ENCODE measurements at places on chromosomes 2 and 18.

DNA sequence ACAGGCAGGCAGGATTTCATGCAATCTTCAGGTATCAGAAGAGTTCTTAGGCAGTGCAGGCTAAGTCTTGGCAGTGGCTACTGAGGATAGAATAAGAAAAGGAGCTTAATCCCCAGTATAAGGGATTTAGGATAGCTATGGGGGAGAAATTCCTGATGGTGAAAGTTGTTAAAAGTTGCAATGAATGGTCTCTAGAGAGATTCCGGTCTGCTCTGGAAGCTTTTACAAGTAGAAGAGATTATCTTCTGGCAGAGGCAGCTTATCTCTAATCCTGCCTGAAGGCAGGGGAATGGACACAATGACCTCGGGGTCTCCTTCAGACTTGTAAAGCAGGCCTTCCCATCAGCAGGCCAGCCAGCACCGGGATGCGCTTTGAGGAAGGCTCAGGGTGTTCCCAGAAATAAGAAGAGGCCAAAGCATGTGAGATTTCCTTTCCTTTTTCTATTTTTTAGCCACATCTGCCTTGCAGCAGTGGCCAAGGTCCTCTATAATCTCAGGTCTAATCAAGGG, 253.9 kb upstream of the KLHL29 start:
- DNase-seq, result no peak

DNA sequence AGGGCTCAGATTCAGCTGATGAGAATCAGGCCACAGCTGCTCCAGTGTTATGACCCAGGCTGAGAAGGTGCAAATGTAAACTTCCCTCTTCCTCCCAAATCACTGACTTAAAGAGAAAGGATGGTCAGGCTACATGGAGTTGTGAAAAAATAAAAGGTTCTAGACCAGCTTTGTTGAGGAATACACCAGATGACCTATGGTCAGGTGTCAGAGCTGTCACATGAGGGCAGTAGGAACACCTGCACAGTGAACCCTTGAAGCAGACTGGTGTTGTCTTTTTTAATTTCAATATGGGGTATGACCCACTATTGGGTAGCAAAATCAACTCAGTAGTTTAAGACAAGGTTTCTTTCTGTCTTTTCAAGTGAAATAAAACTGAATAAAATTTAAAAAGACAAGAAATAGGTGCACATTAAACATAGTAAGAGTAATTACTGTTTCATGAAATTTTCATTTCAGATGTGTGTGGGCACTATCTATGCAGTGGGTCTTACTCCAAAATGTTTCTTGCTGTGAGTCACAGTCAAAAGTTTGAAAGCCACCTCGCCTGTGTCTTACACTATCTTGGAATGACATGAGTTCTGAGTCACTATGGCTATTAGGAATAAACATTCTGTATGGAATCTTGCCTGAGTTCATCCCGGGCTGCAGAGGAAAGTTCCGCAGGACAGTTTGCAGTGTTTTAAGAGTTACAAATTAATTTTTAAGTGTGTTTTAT, 83.6 kb downstream of the ACVR1 start:
- no peak for DNase-seq

DNA sequence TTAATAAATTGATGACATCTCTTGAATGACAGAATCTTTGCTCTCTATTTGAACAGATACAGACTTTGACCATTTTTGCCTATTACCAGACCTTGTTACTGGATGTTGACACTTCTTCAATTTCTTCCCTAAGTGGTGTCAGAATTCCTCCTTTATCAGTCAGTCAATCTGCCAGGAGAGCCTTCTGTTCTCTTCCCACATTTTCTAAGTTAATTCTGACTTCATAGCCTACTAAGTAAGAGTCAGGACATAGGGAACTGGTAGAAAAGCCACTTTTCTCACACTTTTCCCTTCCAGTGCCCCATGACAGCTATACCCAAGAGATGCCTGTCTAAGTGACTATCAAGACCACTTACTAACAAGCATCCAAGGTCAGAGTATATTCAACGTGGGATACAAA, 1187.5 kb upstream of the NXPH2 start:
- no peak for DNase-seq

- no peak for DNase-seq
These were observed 693.4 kb upstream of the SYT4 start for GRCh38 chr18:43970656-43971055.

DNA sequence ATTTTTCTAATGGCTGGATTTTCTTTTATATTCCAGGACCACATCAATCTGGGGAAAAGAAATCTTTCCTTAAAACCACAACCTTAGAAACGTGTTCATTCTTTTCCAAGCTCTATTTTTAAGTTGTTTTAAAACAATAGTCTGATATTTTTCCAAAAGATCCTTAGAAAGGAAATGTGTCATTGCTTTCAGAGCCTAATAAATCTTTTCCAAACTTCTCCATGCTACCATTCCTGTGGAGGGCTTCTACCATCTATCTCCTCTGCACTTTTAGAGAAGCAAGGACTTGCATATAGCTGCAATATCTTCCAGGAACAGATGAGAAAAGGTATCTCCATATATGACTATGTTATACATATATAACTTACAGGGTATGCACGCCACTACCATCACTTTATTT, 21.2 kb downstream of the WDFY1 start:
- DNase-seq, result no peak

GRCh38 chr18:10826400-10826799, 300.6 kb downstream of the NAPG start:
- DNase-seq, result no peak

DNA sequence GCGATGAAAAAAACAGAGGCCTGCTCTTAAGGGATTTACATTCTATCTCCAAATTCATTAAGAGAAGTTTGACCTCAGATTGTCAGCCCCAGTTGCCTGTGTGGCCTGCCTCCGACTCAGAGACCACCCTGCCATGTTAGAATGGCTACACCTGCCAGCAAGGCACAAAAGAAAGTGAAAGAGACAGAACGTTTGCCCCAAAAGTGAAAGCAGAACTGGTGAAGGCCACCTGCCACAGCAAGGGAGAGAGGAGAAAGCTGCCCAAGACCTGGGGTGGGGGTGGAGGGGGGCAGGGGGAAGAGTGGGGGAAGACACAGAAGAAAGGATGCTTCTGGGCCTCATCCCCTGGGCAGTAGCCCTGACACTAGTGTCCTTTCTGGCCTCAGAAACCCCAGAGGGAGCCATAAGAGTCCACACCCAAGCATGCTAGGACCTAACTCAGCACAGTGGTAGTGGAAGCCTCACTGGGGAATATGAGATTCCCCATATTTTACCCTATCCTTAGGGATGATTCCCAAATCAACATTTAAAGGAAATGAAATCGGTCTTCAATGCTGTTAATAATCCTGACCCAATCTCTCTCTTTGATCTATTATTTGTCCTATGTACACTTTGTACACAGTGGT, 389.7 kb downstream of the TXNL1 start:
- DNase-seq, result no peak

- no peak for DNase-seq
These were observed 95.7 kb upstream of the EPC2 start for GRCh38 chr2:148548716-148549400.

GRCh38 chr2:33505966-33506365, 29.5 kb downstream of the RASGRP3 start:
- peak; percentile 11 for DNase-seq

DNA sequence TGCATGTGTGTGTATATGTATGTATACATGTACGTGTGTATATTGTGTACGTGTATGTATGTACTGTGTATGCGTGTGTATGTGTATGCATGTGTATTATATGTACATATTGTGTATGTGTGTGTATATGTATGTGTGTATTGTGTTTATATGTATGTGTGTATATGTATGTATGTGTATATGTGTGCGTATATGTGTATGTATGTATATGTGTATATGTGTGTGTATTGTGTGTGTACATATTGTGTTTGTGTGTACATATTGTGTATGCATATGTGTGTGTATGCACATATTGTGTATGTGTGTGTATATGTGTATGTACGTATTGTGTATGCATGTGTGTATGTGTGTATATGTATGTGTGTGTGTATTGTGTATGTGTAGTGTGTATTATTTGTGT, 15.6 kb upstream of the NEU4 start:
- no peak for DNase-seq

GRCh38 chr2:164302786-164303185, 318.5 kb downstream of the GRB14 start:
- DNase-seq, result no peak

GRCh38 chr2:232183279-232183678, 195.3 kb upstream of the ALPP start:
- DNase-seq, result no peak

GRCh38 chr2:233844064-233844807, 10.1 kb downstream of the HJURP start:
- DNase-seq, result no peak

- DNase-seq, result no peak
These were observed 24.9 kb downstream of the COPS9 start for GRCh38 chr2:240111253-240111652.

GRCh38 chr18:57533006-57533867, 53.3 kb downstream of the FECH start:
- DNase-seq, result no peak

GRCh38 chr18:30971338-30971956, 71.1 kb downstream of the DSC3 start:
- no peak for DNase-seq

GRCh38 chr2:23547725-23548124, 162.7 kb downstream of the KLHL29 start:
- no peak for DNase-seq

- no peak for DNase-seq
These were observed 932.2 kb downstream of the TDRD15 start for GRCh38 chr2:22055784-22056620.

- DNase-seq, result no peak
These were observed 213.8 kb upstream of the HAAO start for GRCh38 chr2:43005975-43006833.

DNA sequence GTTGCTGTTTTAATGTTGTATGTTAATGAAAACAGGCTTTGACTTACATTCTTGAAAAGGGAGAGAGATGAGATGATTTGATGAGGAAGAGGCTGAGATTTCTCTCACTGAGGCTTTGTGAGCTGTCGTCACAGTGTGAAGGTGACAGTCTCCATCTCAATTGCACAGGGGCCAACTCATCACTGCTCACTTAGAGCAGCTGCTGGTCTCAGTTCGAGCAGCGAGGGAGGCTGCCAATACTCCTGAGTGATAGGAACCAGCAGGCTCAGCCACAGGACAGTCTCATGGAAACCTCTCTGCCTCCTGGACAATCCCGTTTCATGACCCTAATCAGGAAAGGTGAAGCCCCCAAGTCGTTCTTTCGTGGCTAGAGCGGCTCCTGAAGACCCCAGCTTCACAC, 170.7 kb upstream of the SOX11 start:
- no peak for DNase-seq

DNA sequence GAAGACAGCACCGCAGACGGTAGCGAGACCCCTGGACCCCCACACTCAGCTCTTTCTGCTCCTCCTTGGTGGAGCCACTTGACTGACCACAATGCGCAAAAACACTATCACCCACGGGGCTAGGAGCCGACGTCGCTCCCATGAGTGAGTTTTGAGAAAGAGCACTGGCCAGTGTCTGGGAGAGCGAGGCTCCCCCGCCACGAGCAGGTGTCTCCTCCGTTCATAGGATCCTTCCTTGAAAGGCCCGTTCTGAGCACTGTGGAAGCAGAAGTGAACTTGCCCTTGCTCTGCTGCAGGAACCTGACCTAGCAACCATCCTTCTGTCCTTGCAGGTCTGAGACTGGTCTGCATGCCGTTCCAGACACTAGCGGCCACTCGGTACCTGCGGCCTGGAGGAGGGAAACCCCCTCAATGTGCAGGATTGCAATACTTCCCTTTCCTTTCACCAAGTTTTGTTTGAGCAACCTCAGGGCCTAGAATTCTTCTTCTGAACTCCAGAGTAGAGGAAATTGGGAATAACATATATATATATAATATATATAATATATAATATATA, 12.9 kb upstream of the ZNF516 start:
- DNase-seq, result no peak

DNA sequence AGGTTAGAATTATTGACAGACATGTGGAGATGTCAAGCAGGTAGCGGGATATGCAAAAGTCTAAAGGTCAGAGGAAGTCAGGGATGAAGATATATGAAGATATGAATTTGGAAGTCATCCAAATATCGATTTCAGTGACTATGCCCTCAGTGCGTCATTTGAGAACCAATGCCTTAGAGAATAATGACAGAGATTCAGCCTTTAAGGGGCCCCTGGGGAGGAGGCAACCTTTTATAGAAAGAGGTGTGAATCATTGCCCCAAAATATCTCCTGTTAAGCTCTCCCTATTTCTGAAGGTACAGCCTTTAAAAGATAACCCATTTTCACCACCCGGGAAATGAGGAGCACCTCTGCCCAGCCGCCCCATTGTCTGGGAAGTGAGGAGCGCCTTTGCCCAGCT, 223.4 kb downstream of the NCKAP5 start:
- no peak for DNase-seq

- no peak for DNase-seq
These were observed 414.7 kb downstream of the THSD7B start for GRCh38 chr2:137180012-137180411.

DNA sequence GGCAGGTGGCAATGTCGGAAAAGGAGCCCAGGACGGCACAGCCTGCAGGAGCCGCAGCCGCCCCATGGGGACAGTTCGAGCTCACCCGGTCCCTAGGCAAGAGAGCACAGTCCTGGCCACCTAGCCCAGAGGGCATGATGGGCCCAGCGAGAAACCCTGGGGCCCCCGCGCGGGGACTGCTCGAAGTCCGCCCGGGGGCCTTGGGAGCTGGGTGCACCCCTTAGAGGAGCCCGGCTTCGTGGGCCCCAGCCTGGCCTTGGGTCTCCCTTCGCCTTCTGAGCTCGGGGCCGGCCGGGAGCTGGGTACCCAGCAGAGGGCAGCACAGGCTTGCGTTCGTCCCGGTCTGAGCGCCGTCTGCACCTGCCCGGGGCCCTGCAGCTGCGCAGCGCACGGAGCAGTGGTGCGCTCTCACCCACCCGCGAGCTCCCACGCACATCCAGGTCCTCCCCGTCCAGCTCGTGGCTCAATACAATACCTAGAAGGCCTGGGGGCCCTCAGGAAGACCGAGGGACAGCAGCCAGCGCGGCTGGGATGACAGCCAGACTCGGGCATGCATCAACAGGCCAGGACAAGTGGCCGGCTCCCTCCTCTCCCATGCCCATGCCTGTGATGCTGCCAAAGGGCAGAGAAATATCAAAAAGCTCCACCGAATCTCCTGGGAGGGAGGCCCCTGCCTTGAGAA, 96.2 kb upstream of the ZNF532 start:
- peak; percentile 85 for DNase-seq

GRCh38 chr2:187233811-187234210, 214.2 kb downstream of the CALCRL start:
- no peak for DNase-seq

DNA sequence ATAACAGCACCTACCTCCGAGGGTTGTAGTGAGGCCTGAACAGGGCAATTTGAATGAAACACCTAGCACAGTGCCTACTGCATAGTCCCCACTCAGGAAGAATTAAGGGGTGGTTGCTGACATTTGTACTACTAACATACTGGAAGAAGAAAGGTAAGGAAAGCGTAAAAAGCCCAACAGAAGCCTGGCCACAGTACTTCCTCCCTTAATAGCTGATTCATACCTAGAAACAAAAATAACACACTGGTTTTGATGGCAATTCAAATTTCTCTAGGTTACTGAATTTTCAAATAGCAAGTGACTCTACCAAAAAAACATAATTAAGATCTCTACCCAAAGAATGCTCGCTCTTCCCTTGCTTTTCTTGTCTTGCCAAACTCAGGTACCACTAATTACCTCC, 16.2 kb downstream of the SUCLG1 start:
- no peak for DNase-seq

All from frontal cortex (tissue), 4 donors.